CD4-positive, CD25-positive, alpha-beta regulatory T cell (primary cell): ENCODE measurements at places on chromosomes 4 and X. TPM values are rescaled to one million over a fixed set of nuclear protein-coding genes. Genes with fewer than 3 reads are reported as not detected.
A peak's percentile ranks its signal among the peaks of the same experiment; 100 is the strongest.

UGT8 gene
- not detected for total RNA-seq

OCIAD2 gene
- total RNA-seq = 83.0 TPM

PABPC4L gene
- not detected for total RNA-seq

COX7B2 gene
- total RNA-seq = not detected

USP17L5 gene
- total RNA-seq = not detected

CXCL11 gene
- not detected for total RNA-seq

TRPC5OS gene
- total RNA-seq = not detected

CPE gene
- total RNA-seq = 1.8 TPM

NEIL3 gene
- total RNA-seq = 5.0 TPM

CFAP99 gene
- total RNA-seq = 0.20 TPM

DNA sequence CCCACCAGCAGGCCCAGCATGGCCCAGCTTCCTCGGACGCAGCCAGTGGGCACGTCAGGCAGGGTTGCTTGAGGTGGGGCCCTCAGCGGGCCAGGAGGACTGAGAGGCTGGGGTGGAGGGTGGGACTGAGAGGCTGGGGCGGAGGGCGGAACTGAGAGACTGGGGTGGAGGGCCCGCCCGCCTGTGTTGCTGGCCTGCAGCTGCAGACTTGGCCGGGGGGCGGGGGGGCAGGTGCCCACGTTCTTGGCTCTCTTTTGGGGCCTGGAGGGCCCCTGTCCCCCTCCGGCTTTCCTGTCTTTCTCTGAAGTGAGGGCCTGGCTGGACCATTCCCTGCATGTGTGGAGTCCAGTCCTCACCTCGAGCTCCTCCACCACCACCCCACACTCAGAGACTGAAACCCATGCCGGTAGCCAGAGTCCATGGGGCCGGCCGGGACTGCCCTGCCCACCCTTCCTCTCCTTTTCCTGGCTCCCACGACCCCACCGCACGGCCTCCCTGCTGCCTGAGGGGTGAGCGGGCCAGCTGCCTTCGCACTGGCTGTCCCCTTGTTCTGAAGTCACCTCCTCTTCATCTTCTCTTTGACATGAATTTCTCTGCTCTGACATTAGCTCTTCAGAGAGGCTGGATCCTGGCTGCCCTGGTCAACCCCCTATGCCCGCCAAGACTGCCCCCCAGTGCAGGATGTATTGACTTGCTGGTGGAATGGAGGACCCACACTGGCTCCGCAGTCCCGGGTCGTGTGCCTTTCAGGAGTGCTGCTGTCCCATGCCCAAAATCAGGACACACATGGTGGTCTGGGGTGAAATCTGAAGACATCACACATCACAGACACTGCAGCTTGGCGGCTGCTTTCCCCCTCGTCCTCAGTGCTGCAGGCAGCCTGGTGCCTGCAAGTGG is 10.1 kb upstream of the NKX1-1 start:
- no peak for DNase-seq

DNA sequence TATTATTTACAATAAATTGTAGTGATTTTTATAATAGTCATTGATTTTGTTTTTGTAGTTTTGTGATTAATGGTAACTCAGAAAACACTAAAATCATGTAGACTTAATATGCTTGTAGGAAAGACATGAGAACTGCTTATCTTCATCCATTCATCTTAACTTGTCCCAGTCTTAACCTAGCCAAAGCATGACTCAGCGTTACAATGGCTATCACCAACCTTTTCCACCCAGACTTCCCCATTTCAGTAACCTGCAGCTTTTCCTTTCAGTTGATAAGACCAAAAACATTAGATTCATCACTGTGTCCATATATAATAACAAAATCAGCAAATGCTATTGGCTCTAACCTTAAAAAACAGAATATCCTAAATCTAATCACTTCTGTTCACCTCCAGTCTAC is 106.2 kb upstream of the KLF8 start:
- no peak for DNase-seq

DNA sequence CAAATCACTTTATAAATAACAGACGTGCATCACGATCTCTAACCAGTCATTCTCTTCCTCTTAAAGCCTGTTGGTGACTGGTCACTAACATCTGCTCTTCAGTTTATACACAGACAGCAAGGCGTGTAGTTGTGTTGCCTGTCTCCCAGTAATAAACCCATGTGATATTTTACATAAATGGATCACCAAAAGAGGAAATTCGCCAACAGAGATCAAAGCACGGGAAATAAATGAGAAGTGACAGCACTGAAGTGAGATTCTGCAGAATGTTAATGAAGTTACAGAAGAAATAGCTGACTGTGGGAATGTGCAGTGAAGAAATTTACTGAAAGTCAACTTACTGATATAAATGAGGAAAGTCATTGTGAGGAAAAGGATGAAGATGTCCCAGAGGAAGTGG is 47.0 kb downstream of the AFF1 start:
- DNase-seq = no peak

- DNase-seq = no peak
These were observed 812 bp downstream of the FAT1 start for GRCh38 chr4:186722796-186723291.

DNA sequence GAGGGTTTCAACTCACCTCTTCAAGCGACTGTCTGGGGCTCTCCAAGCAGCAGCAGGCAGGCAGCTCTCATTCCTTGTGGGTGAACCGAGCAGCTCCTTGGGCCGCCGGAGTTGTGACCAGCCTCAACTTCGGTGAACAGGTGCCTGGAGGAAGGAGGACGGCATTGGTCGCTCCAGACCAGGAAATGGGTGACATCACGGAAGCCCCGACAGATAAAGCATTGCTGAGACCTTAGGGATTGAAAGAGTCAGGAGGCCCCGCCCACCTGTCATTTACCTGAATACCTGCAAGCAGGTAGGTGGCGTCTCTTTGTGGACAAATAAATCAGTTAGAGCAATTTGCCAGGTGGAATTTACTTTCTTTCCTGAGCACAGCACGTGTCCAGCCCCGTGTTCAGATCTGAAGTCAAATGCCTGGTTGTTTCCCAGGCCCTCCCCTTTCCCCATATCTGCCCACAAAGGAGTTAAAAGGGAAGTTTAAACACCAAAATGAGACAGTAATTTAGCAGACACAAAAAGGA is at the start of gene LNX1:
Gene LNX1 (minus strand): TSS at position 115 of the 521 bp plus-strand sequence. CDS start 17,484 bp downstream, outside the sequence.
- no peak for DNase-seq

GRCh38 chr4:48780865-48781214 is 761 bp upstream of the FRYL start:
- DNase-seq = peak; percentile 51

- DNase-seq = no peak
These were observed 46.9 kb downstream of the TET2 start for GRCh38 chr4:105193536-105193935.

GRCh38 chr4:135694066-135694465 is 1492.5 kb upstream of the PABPC4L start:
- DNase-seq = no peak

DNA sequence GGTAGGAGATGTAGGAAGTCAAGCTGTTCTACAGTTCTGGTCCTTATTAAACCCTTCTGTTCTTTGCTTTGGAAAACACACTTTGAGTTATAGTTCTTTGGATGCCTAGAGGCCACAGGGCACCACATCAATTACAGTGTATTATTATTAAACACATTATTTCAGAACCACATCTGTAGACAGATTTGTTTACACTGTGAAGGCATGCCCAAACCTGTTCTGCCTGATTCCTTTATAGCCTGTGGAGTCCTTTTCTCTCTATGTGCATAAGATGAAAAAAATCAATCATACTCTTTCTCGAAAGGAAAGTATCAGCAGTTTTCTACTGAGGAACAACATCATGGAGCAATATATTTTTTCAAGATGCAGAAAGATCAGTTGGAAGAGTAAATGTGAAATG is 371.3 kb upstream of the INTU start:
- DNase-seq = no peak

- no peak for DNase-seq
These were observed 203.2 kb upstream of the FGF13 start for GRCh38 chrX:138914767-138915166.

GRCh38 chr4:152398060-152398459 is 137.8 kb downstream of the FBXW7 start:
- no peak for DNase-seq

- no peak for DNase-seq
These were observed 4.2 kb upstream of the TMEM154 start for GRCh38 chr4:152684007-152684406.

GRCh38 chr4:26139310-26139924 is 181.4 kb upstream of the RBPJ start:
- no peak for DNase-seq

- no peak for DNase-seq
These were observed 49.5 kb upstream of the ADRA2C start for GRCh38 chr4:3716631-3717235.

GRCh38 chr4:7857238-7857701 is 82.4 kb downstream of the AFAP1 start:
- DNase-seq = no peak

- peak; percentile 29 for DNase-seq
These were observed 11.2 kb upstream of the PLAC8 start for GRCh38 chr4:83125738-83126141.

DNA sequence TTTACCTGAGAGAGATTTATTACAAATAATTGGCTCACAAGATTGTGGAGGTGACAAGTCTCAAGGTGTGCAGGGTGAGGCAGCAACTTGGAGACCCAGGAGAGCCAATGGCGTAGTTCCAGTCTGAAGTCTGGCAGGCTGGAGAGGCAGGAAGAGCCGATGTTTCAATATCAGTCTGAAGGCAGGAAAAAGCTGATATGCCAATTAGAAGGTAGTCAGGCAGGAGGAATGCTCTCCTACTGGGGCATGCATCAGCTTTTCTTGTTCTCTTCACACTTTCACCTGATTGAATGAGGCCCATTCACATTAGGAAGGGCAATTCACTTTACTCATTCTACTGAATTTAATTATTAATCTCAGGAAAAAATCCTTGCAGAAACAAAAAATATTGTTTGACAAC is 1351.7 kb upstream of the ADGRL3 start:
- no peak for DNase-seq

GRCh38 chrX:31266203-31267076 is 194.6 kb upstream of the FTHL17 start:
- no peak for DNase-seq

DNA sequence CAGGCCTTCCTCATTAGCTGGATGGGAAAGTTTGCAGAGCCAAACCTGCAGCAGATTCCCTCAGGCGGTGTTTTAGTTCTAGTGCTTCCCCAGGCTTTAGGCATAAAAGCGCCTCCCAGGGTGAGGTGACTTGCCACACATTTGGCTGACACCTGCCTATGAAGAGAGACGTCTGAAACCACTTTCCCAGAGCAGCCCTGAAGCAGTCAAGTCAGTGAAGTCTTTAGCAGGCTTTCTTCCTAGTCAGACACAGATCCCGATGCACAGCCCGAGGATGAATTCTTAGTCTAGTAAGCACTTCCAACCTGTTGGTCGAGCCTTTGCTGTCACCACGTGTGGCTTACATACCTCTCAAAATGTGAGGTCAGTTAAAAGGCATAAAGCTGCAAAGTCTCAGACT is 484.1 kb downstream of the SMARCA1 start:
- no peak for DNase-seq

GRCh38 chr4:76488888-76489685 is 54.1 kb downstream of the SHROOM3 start:
- no peak for DNase-seq

GRCh38 chrX:19556202-19556601 is 40.9 kb upstream of the MAP3K15 start:
- no peak for DNase-seq

- DNase-seq = no peak
These were observed 27.2 kb downstream of the AASDH start for GRCh38 chr4:56360071-56360470.

- no peak for DNase-seq
These were observed 5.9 kb upstream of the SCARB2 start for GRCh38 chr4:76219299-76220055.
